Left hindlimb (tissue), 1 donor: ENCODE measurements at places on chromosomes 1 and 21.

GRCh38 chr1:156503698-156504437 lies 3.3 kb upstream of the MEF2D start:
- no peak for DNase-seq

DNA sequence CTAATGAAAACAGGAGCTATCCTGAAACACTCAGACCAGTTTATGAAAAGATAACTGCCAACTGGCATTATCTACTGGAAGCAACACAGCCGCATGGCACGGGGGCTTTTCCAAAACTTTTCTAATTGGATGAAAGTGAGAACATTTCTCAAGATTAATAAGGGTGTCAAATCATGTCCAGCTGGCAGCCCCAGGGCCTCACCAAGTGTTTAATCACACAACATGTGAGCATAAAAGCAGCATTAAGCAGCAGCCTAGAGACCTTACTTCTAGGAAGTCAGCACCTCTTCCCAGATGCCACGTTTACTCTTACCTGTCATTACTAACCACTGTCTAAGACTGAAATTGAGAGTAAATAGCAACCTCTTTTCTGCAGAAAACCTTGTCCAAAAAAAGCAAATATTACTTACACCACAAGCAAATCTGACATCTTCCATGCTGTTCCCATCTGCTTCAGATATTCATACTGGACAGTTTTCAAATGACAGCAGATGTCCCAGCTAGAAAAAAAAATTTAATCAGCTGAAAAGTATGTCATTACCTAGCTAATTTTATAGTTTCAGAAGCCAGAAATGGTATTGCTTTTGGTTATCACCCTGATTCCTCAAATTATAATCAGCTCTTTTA lies 341.5 kb upstream of the ZP4 start:
- peak; percentile 34 for DNase-seq

- peak; percentile 41 for DNase-seq
Observed at GRCh38 chr1:155195201-155196102, 12.2 kb downstream of the THBS3 start.

- no peak for DNase-seq
Observed at GRCh38 chr1:156101880-156102279, 12.6 kb upstream of the LMNA start.
